GM23248 (cell line): ENCODE measurements at places on chromosomes 4 and X. TPM values are rescaled to one million over a fixed set of nuclear protein-coding genes. Genes with fewer than 3 reads are reported as not detected.

SH2D1A gene
- polyA plus RNA-seq, result not detected in 2 replicates

MAGED4B gene
- 56.5 and 64.0 TPM in 2 replicates for polyA plus RNA-seq

ACOX3 gene
- polyA plus RNA-seq, result 24.7 and 25.1 TPM in 2 replicates

- H3K4me3 ChIP-seq, result no peak overlapping the region
- H3K36me3 ChIP-seq, result no peaks in the 10 kb centered on the region
- H3K4me1 ChIP-seq, result peaks cover 14% of the 10 kb centered on the region
- no peaks in the 10 kb centered on the region for H3K27me3 ChIP-seq
- no peak overlapping the region for H3K27ac ChIP-seq
- DNase-seq, result no peak
These were observed 50.5 kb downstream of the GRK4 start for GRCh38 chr4:3013839-3014350.

DNA sequence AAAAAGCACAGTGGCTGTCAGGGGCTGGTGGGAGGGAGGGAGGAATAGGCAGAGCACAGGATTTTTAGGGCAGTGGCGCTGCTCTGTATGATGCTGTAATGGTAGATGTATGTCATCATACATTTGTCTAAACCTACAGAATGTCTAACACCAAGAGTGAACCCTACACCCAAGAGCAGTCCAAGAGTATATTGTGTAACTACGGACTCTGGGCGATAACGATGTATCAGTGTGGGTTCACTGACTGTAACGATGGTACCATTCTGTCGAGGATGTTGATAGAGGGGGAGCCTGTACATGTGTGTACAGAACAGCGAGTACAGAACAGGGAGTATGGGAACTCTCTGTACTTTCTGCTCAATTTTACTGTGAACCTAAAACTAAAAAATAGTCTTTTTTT, 76.5 kb downstream of the HAUS3 start:
- H3K27ac ChIP-seq, result no peak overlapping the region
- DNase-seq, result no peak
- no peaks in the 10 kb centered on the region for H3K36me3 ChIP-seq
- no peak overlapping the region for H3K4me3 ChIP-seq

DNA sequence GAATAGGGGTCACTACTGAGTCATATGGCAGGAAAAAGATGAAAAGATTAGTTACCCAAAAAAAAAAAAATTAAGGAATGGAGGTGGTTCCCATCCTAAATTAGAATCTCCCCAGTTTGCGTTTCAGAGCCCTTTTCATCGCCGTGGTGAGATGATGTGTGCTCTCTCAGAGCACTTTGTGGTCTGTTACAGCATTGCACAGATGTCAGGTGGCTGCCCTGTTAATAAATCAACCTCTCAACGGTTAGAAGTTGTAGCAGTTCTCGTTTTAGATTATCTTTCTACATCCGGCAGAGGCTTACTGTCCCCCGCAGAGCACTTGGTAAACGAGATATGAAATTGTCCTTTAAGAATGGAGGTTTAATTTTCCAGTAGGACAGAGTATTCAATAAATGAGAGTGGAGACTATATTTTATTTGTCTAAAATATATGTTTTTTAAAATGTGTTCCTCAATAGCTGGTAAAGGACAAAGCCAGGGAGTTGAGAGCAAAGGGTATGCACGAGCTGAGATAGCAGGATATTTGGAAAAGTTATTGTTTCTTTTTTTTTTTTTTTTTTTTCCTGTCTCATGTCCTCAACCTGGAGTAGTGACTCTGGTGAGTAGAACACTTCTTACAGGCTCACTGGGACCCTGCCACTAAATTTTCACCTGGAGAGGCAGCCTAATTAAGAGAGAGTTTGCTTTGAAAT, 26.9 kb downstream of the AFF1 start:
- no peak overlapping the region for H3K27ac ChIP-seq
- peaks cover 33% of the 10 kb centered on the region for H3K4me1 ChIP-seq

DNA sequence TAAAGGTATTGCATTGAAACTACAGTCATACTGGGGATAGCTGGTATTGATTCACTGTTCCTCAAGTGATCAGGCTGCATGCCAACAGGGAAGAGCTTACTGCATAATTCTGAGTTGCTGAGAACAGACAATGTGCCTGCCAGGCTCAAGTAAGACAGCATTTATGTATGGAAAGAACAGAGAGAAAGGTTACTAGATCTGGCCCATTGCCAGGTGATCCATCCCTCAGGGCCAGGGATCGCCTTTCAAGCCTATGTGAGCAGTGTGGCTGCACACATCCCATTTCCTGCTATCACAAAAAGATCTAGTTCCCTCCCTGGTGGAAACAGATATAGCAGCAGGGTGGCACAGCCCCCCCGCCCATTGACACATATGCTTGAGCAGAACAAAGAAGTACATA, 254.0 kb downstream of the TMA16 start:
- peak; percentile 2 for DNase-seq
- H3K4me3 ChIP-seq, result no peak overlapping the region
- no peaks in the 10 kb centered on the region for H3K27me3 ChIP-seq
- no peak overlapping the region for H3K27ac ChIP-seq

CENPVL1 gene
- polyA plus RNA-seq, result not detected in 2 replicates

- H3K4me3 ChIP-seq, result no peak overlapping the region
- no peaks in the 10 kb centered on the region for H3K36me3 ChIP-seq
- DNase-seq, result peak; percentile 72
These were observed 32.1 kb upstream of the RAPGEF2 start for GRCh38 chr4:159070742-159071141.

DNA sequence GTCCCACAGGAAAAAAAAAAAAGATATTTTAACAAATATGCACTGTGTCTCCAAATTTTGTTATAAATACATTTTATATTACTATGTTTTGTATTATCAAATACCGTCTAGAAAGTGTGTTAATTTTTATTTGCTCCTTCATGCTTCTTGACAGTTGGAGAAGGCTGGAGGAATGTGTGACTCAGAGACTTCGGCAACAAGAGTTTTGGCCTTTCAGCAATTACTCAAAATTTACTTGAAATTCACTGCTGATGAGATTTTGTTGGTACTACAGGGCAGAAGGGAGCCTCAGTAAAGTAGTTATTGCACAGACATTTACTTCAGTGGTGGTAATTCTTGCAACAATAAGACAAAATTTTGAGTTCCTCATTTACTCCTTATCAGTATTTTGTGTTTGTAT, 2164.0 kb downstream of the PCDH7 start:
- peak; percentile 34 for DNase-seq
- H3K36me3 ChIP-seq, result no peaks in the 10 kb centered on the region
- no peaks in the 10 kb centered on the region for H3K4me1 ChIP-seq
- no peaks in the 10 kb centered on the region for H3K27me3 ChIP-seq
- H3K4me3 ChIP-seq, result no peak overlapping the region
- no peak overlapping the region for H3K27ac ChIP-seq

GRCh38 chr4:38612646-38613414, 51.2 kb upstream of the KLF3 start:
- H3K36me3 ChIP-seq, result no peaks in the 10 kb centered on the region
- no peak overlapping the region for H3K4me3 ChIP-seq

DNA sequence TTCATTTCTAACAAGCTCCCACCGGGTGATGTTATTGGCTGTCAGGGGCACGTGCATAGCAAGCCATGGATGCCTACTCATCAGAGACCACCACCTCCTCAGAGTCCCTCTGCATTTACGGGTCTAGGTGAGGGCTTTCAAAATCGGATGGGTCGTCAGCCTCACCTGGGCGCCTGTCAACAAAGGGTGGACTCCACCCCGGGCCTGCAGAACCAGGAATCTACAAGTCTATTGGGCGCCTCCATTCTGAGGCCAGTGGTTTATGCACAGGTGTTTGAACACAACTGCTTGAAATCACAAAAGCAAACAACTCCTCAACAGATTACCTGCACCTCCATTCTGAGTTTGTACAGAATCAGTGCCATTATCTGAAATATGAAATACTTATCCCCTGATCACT, 318.9 kb downstream of the PTTG2 start:
- H3K27ac ChIP-seq, result no peak overlapping the region
- no peaks in the 10 kb centered on the region for H3K27me3 ChIP-seq
- 0 out of 2 replicates have a peak, but pooled peaks cover 4% of the 10 kb centered on the region for H3K4me1 ChIP-seq

GRCh38 chr4:57369446-57369845, 259.3 kb upstream of the IGFBP7 start:
- DNase-seq, result peak; percentile 48
- no peak overlapping the region for H3K4me3 ChIP-seq
- H3K4me1 ChIP-seq, result peaks cover 27% of the 10 kb centered on the region
- H3K36me3 ChIP-seq, result no peaks in the 10 kb centered on the region
- H3K27ac ChIP-seq, result no peak overlapping the region

DNA sequence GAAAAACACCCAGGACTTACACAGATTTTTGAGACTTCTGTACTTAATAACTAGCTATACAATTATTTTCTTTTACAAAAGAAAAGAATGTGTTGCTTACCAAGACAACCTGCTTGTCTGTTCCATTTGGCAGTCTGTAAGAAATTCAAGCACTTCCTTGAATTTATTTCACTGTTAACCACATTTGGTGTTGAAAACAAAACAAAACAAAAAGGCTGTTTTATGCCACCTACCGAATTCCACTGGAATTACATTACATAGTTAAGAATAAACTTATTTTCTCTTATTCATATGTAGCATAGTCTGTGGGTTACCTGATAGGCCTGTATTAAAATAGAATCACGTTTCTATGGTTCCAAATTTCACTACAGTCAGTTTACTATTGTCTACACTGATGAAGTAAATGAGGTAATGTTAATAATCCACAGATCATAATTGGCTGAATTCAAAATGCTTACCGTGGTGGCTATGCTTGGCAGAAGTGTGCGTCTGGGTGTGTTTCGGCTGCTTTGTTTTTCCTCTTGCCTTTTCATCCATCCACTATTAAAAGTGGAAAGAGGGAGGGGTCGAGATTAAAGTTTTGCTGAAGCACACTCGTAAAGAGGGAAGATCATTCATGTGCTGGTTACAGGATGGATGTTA, at the start of gene TLR1:
Gene TLR1, minus strand, starts transcription at position 138 of the 642 bp plus-strand sequence. CDS start 5,960 bp downstream, outside the sequence.
- H3K27me3 ChIP-seq, result no peaks in the 10 kb centered on the region
- no peak within 1 kb of the TSS for H3K4me3 ChIP-seq
- H3K4me1 ChIP-seq, result peaks cover 8% of the 10 kb centered on the region
- DNase-seq, result peak; percentile 56
- H3K27ac ChIP-seq, result no peak within 1 kb of the TSS
- no peaks in the 10 kb centered on the region for H3K36me3 ChIP-seq

- H3K27ac ChIP-seq, result no peak overlapping the region
- no peak for DNase-seq
- H3K4me1 ChIP-seq, result no peaks in the 10 kb centered on the region
- no peaks in the 10 kb centered on the region for H3K27me3 ChIP-seq
- no peak overlapping the region for H3K4me3 ChIP-seq
These were observed 37.1 kb downstream of the EFHC2 start for GRCh38 chrX:44306356-44306755.

ELF4 gene
- 9.4 TPM in 2 replicates for polyA plus RNA-seq

DNA sequence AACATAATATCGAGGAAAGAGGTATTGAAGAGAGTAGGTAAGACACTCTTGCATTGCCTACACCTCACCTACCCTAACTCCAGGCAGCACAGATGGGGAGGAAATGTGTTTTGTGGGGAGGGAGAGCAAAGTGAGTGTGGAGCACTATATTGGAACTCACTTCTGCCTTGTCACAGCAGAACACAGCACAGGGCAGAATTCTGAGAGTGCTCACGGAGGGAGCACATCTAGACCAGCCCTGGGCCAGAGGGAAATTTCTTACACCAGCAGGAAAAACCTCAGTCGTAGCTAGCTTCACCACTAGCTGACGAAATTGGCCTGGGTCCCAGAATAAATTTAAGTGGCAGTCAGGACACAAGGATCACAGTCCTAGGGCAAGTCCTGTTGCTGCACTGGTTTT, 517.3 kb downstream of the TMA16 start:
- H3K4me1 ChIP-seq, result no peaks in the 10 kb centered on the region
- no peak overlapping the region for H3K4me3 ChIP-seq
- DNase-seq, result no peak
- H3K36me3 ChIP-seq, result no peaks in the 10 kb centered on the region
- H3K27me3 ChIP-seq, result no peaks in the 10 kb centered on the region

FAM9B gene
- not detected in 2 replicates for polyA plus RNA-seq

DNA sequence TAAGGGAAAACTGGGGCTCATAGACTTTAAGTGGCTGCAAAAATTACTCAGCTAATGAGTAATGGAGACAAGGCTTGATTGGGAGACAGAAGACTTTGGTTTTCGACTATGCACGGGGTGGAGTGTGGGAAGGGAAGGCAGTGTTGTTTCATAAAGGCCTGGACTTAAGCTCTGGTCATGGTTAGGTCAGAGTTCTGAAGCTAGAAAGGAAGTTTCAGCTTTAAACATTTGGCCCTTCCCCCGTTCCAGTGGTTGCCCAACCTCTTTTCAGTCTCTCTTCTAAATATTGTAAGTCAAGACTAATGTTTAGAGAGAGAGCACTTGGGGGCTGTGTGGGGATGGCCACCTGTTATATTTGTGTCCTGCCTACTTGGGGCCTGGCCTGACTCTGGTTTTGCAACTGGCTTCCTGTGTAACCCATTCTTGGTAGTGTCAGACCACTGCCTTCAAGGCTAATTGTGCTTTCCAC, 21.0 kb downstream of the MSN start:
- no peaks in the 10 kb centered on the region for H3K27me3 ChIP-seq
- peak; percentile 78 for DNase-seq
- H3K4me3 ChIP-seq, result no peak overlapping the region
- H3K36me3 ChIP-seq, result no peaks in the 10 kb centered on the region
- H3K27ac ChIP-seq, result peak overlapping the region; percentile 96

- DNase-seq, result peak; percentile 51
- H3K27me3 ChIP-seq, result no peaks in the 10 kb centered on the region
- H3K27ac ChIP-seq, result no peak overlapping the region
- no peaks in the 10 kb centered on the region for H3K36me3 ChIP-seq
- no peak overlapping the region for H3K4me3 ChIP-seq
- peaks cover 13% of the 10 kb centered on the region for H3K4me1 ChIP-seq
These were observed 19.5 kb upstream of the SYTL5 start for GRCh38 chrX:37986893-37987292.

DNA sequence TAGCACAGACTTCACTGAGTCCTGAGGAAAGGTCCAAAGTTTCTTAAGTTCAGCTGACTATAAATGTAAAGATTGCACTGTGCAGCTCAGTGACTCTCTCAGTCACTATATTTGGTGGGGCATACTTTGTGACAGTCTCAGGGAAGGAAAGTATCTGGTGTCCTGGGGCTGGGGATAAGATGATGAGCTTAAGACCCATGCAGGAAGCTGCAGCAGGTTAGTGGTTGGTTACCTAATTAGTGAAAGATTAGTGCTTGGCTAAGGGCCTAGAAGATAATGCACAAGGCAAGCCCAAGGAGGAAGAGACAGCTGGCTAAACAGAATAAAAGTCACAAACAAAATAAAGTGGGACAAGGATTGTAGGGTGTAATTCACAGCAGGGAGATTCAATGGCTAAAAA, 25.4 kb upstream of the SLITRK4 start:
- no peaks in the 10 kb centered on the region for H3K27me3 ChIP-seq
- DNase-seq, result no peak
- H3K36me3 ChIP-seq, result no peaks in the 10 kb centered on the region
- no peak overlapping the region for H3K27ac ChIP-seq

DNA sequence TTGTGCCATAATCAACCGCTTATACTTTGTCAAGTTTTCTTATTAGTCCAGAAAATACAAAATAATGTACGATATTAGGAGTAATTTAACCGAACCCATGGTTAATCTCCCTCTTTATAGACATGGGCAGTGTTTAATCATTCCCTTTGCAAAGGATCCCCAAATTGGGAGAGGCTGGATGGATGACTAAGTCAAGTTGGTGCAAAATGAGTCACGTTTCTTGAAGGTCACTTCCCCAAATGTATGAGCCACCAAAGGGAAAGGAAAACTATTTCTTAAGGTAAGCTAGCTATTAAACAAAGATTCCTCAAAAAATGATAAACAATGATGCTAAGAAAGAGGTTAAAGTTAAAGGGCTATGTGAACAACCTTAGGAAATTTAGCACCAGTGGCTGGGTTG, 17.5 kb downstream of the MAML3 start:
- no peaks in the 10 kb centered on the region for H3K27me3 ChIP-seq
- H3K36me3 ChIP-seq, result no peaks in the 10 kb centered on the region
- H3K4me3 ChIP-seq, result no peak overlapping the region
- peak overlapping the region; percentile 12; the same call in 1 of the 2 replicates for H3K27ac ChIP-seq

GNRHR gene
- 0.08 TPM in 1 of 2 replicates, not detected in the other for polyA plus RNA-seq
